Neuronal stem cell (in vitro differentiated cells): ENCODE measurements at places on chromosomes 3 and 15.
A peak's percentile ranks its signal among the peaks of the same experiment; 100 is the strongest.

GRCh38 chr3:78838362-78838761, 929.4 kb downstream of the ROBO1 start:
- no peak for DNase-seq
- no peaks in the 10 kb centered on the region for H3K4me1 ChIP-seq
- H3K27ac ChIP-seq: no peak overlapping the region
- no peaks in the 10 kb centered on the region for H3K27me3 ChIP-seq

- H3K27me3 ChIP-seq: peaks cover 9% of the 10 kb centered on the region
- no peaks in the 10 kb centered on the region for H3K36me3 ChIP-seq
- no peak overlapping the region for H3K4me3 ChIP-seq
- DNase-seq: no peak
Observed at GRCh38 chr3:46065750-46066256, 38.5 kb upstream of the XCR1 start.

DNA sequence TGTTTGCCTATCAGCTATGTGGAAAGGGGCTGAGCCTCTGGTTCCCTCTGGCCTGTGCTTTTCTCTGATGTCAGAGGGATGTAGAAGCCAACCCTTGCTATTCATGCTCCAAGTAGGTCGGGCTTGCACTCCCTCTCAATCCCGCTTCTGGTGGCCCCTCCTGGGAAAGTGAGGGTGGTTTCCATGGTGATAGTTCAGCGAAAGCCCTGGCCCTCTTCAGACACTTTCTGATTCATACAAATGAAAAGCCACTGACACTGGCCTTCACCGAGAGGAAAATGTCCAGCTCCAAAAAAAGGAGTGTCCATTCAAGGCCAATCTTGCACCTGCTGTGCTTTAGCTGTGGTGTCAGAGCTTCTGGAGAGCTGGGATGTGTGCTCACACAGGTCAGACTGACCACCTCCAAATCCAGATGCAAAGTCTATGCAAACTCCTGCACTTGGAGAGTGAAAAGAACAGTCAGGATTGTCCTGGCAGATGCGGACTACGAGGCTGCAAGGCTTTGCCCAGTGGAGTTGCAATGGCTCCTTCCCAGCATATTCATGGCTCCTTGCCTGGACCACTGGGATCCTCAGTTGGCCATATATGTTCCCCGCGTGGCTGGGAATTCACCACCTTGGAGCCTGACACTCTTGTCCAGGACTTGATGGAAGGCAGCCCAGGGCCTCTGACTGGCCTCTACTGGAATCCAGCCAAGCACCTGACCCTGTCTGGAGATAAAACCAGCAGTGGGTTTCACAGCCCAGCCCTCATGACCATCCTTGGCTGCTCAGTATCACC, 96.6 kb downstream of the CEMIP start:
- peaks cover 2% of the 10 kb centered on the region for H3K27me3 ChIP-seq
- DNase-seq: no peak
- H3K27ac ChIP-seq: no peak overlapping the region
- peaks cover 15% of the 10 kb centered on the region for H3K4me1 ChIP-seq
- no peak overlapping the region for H3K4me3 ChIP-seq
- no peaks in the 10 kb centered on the region for H3K36me3 ChIP-seq

GRCh38 chr3:8578282-8578681, 66.3 kb downstream of the SSUH2 start:
- H3K27me3 ChIP-seq: no peaks in the 10 kb centered on the region
- no peak for DNase-seq
- no peaks in the 10 kb centered on the region for H3K4me1 ChIP-seq
- no peak overlapping the region for H3K27ac ChIP-seq
- H3K36me3 ChIP-seq: no peaks in the 10 kb centered on the region

DNA sequence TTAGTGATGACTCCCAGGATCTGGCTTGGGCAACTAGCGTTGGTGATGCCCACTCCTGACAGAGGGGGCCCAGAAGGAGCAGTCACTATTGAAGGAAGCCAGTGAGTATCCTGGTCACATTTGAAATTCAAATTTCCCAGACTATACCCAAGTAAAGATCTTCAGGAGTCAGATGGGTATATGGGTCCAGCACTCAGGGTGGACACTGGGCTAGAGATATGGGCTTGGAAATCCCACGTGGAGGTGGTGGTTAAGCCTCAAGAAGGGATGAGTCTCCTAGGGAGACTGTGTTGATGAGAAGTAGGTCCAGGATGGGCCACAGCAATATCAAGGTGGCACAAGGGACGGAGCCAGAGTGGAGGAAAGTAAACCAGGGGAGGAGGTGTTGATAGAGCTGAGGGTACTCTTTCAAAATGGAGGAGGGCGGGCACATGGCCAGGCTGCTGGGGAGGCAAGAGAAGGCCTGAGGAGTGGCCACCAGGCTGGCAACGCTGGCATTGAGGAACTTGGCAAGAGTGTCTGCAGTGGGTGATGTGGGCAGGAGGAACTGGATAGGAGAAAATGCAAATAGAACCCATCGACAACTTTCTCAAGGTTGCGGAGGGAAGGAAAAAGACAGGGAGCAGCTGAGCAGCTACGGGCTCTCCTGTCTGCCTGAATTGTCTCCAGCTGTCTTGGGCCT, 3.7 kb upstream of the SLCO2A1 start:
- H3K27ac ChIP-seq: no peak overlapping the region
- DNase-seq: no peak
- H3K4me3 ChIP-seq: no peak overlapping the region
- peaks cover 15% of the 10 kb centered on the region for H3K27me3 ChIP-seq

DNA sequence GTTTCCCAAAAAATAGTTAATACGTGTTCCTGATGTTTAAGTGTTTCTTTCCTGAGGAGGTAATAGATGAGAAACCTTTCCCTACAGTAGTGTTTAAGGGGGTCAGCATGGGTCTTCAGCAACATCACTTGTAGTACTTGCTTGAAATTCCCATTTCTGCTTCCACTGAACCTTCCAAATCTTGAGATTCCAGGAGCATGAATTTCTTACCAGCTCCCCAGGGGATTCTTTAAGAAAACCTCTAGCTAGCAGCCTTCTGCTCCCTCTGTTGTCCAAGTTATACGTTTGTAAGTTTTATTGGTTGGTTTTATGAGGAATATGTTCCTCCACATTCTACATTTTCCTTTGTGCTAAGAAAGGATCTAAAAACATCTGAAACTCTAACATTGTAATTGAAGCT, 38.2 kb upstream of the ACP3 start:
- no peak overlapping the region for H3K4me3 ChIP-seq
- no peak for DNase-seq
- H3K27ac ChIP-seq: no peak overlapping the region
- no peaks in the 10 kb centered on the region for H3K27me3 ChIP-seq
- H3K4me1 ChIP-seq: no peaks in the 10 kb centered on the region

- no peak for DNase-seq
- H3K4me3 ChIP-seq: no peak overlapping the region
- no peaks in the 10 kb centered on the region for H3K27me3 ChIP-seq
- no peak overlapping the region for H3K27ac ChIP-seq
Observed at GRCh38 chr15:62771234-62771633, 271.3 kb upstream of the TPM1 start.

DNA sequence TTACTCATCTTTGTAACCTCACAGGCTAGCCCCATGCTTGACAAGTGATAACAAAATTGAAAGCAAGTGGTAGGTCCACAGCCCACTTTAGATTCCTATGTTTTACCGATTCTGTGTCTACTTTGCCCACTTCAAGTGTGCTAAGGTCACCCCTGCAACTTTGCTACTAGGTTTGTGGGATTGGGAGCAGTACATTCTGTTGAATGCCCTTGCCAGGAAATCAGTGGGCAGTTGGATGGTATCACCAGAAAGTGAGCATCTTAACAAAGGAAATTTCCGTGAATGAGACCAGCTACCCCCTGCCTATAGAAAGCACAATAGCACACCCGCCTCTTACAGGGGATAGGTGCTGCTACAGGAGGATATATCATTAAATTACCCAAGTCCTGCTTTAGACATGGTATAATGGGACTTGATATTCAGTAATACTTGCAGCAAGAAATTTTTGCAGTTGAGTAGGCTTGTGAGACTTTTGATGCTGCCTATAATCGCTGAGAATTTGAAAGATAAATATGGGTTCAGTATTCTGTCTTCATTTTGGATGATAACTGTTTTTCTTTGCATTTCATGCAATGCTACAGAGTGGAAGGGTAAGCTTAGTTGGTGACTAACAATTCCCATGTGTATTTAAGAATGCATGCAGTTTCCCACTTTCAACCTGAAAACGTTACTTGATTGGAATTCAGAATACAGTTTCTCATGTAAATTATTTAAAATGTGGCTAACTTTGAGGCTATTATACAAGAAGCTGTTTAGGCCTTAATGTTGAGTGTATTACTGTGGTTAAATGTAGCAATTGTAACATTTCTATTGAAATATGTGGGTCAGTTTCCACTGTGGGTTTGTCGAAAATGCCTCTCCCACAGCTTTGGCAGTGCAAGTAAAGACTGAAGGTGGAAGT, 9.5 kb downstream of the EBLN2 start:
- peaks cover 4% of the 10 kb centered on the region for H3K4me1 ChIP-seq
- no peak for DNase-seq
- H3K27ac ChIP-seq: no peak overlapping the region
- H3K36me3 ChIP-seq: no peaks in the 10 kb centered on the region
- no peaks in the 10 kb centered on the region for H3K27me3 ChIP-seq

DNA sequence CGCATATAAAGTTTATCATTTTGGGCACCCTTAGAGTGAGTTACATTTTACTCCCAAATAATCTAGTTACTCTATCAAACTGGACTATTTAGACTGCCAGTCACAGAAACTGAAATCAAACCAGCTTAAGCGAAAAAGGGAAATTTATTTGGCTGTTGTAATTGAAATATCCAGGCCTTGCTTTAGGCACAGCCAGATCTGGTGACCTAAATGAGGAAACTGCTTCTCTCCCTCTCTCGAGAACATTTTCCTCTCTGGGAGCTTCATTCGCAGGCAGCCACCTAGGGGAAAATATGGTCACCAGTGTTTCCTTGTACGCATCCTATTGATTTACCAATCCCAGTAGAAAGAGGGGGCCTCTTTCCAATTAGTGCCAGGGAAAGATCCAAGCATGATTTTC, 175.3 kb upstream of the MITF start:
- peaks cover 3% of the 10 kb centered on the region for H3K4me1 ChIP-seq
- no peaks in the 10 kb centered on the region for H3K36me3 ChIP-seq
- H3K27ac ChIP-seq: no peak overlapping the region
- DNase-seq: no peak
- H3K4me3 ChIP-seq: no peak overlapping the region

DNA sequence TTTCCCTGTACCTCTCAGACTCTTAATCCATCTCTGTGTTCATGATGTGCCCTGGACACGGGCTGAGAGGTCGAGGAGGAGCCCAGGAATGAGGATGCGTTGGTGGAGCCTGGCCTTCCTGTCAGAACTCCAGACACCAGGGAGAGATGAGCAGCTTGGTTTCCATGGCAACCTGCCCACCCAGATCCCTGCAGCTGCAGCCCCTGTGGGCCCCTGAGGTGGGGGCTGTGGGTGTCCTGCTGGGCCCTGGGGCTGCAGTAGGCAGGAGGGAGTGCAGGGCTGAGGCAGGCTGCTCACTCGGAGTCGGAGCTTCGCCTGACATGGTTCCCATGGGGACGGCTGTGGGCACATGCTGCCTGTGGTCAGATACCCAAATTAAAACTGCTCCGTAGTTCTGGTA, 7.7 kb upstream of the SCN10A start:
- no peak overlapping the region for H3K4me3 ChIP-seq
- DNase-seq: no peak
- H3K27ac ChIP-seq: no peak overlapping the region
- H3K27me3 ChIP-seq: peaks cover 3% of the 10 kb centered on the region
- H3K36me3 ChIP-seq: no peaks in the 10 kb centered on the region

DNA sequence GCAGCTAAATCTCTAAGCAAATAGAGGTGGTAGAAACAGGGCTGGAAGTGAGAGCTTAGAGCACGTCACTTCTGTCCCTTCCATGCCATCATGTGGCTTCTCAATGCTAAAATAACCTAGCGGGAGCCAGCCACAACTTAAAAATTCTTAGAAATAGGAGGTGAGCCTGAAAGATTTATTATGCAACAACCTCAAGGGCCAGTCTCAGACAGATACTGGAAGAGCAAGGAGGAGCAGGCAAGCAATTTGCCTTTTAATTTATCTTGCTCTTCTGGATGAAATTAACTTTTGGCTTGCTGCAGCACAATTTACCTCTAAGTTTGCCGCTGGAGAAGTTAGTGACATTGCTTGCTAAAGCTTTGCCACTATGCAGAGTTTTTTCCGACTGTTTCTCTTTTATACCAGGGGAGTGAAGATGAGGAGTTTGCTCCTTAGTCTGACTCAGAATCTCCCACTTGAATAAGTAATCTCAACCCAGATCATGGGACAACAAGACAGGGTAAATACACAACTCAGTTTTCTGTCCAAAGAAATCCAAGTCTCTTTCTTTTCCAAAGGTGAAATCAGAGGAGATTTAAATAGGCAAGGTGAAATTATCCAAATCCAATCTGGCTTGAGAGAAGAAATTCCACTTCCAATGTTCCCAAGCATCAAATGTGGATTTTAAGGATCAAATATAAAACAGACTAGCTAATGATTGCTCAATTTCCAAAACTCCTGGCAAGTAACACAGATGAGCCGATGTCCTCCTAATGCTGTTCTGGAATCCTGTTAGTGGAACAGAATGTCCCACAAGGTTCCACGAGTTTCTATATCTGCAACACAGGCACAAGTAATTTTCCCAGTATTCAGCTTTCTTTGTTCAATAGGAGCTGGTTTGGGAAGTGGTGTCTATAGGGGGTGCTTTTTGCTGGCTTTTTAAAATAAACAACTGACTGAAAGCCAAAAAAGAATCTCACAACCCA, 329.4 kb upstream of the RORA start:
- no peaks in the 10 kb centered on the region for H3K27me3 ChIP-seq
- no peaks in the 10 kb centered on the region for H3K36me3 ChIP-seq
- H3K4me1 ChIP-seq: no peaks in the 10 kb centered on the region
- no peak overlapping the region for H3K27ac ChIP-seq

- H3K4me1 ChIP-seq: no peaks in the 10 kb centered on the region
- H3K27ac ChIP-seq: no peak within 1 kb of the TSS
- no peak within 1 kb of the TSS for H3K4me3 ChIP-seq
- no peaks in the 10 kb centered on the region for H3K36me3 ChIP-seq
- no peaks in the 10 kb centered on the region for H3K27me3 ChIP-seq
Observed at GRCh38 chr3:187197335-187197649, at the start of gene RTP1. Gene RTP1 (plus strand): TSS chr3:187197486. CDS start chr3:187197516, 30 bp downstream.

GRCh38 chr3:25945836-25946235, 155.9 kb downstream of the OXSM start:
- H3K27me3 ChIP-seq: no peaks in the 10 kb centered on the region
- no peak for DNase-seq
- no peak overlapping the region for H3K27ac ChIP-seq

GRCh38 chr3:48406443-48407431, 23.1 kb downstream of the PLXNB1 start:
- H3K27ac ChIP-seq: no peak overlapping the region
- H3K27me3 ChIP-seq: no peaks in the 10 kb centered on the region
- H3K4me1 ChIP-seq: no peaks in the 10 kb centered on the region
- peak overlapping the region; percentile 13 for H3K4me3 ChIP-seq
- H3K36me3 ChIP-seq: peaks cover 79% of the 10 kb centered on the region

GRCh38 chr3:25480811-25481210, 52.7 kb downstream of the RARB start:
- no peak overlapping the region for H3K4me3 ChIP-seq
- DNase-seq: no peak
- no peaks in the 10 kb centered on the region for H3K4me1 ChIP-seq
- no peak overlapping the region for H3K27ac ChIP-seq
